Transverse colon (tissue), 4 donors: ENCODE measurements at places on chromosomes 4 and X.

DNA sequence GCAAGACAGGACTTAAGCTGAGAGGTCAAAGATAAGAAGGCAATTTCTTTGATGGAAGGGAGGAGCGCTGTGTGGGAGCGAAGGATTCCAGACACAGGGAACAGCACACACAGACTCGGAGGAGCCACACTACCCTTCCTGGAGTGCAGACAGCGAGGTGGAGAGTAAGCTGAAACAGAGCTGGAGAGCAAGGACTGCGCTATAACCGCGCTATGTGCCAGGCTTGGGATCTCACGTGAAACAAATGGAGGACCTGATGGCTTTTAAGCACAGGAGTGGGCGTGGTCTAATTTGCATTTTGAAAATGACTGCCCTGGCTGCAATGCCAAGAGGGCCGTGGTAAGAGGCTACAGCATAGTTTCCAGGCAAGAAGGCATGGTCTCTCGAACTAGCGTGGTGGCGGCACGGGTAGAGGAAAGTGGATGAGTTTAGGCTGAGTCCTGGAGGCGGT lies 113.9 kb upstream of the SORBS2 start:
- no peak for DNase-seq

DNA sequence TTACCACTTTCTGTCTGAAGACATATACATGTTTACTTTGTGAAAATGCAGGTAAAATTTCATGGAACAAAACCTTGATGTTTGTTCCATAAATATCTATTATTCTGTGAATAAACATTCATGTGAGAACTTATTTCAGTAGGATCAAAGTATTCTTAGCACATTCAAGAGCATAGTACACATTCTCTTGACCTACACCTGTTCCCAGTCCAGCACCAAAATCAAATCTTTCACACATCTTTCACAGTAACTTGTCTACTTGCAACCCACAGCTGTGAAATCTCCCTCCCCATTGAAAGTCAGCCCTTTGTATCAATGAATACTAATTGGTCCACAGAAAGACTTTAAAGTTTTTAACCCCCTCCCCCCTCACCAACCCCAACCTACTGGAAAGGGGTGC lies 283.2 kb downstream of the GPC3 start:
- no peak for DNase-seq

DNA sequence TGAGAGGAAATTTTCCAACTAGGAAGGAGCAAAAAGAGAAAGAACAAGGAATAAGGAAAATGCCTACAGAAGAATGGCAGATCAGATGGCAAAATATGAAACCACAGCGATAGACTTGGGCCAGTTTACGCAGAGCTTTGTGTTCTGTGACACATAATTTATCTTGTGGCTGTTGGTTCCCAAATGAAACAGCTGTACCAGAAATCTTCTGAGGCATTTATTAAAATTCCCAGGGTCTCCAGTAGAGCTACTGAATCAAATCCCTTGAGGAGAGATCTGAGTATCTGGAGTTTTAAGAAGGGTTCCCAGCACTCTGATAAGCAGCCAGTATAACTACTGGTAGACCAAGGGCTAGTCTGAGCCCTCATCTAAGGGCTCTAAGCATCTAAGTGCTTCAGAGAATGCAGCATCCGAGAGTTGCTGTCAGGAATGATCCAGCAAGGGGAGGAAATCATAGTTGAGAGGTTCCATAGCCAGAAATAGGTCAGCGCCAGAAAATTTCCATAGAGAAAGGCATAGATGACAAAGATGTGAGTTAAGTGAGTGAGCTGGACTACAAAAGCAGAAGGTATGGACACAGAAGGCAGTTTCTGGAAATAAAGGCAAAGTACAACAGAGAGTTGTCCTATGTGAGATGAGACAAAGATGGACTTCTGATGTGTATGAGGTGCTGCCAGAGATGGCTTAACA lies 46.3 kb upstream of the FAM241A start:
- DNase-seq = no peak

DNA sequence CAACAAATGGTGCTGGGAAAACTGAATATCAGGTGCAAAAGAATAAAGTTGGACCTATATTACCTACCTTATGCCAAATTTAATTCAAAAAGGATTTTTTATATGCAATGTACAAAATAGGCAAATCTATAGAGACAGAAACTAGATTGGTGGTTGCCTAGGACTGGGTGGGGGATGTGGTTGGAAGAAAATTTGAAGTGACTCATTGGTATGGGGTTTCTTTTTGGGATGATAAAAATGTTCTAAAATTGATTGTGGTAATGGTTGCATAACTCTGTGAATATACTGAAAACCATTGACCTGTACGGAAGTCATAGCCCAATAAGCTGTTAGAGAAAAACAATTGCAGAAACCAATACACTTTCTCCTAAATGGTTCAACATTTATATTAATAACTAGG lies 72.1 kb downstream of the COL4A5 start:
- no peak for DNase-seq

GRCh38 chrX:146036000-146036399 lies 218.4 kb downstream of the SLITRK2 start:
- no peak for DNase-seq

- no peak for DNase-seq
Observed at GRCh38 chr4:131644619-131645018, 1504.5 kb upstream of the PCDH10 start.

GRCh38 chr4:8765631-8766590 lies 105.7 kb downstream of the HMX1 start:
- no peak for DNase-seq

DNA sequence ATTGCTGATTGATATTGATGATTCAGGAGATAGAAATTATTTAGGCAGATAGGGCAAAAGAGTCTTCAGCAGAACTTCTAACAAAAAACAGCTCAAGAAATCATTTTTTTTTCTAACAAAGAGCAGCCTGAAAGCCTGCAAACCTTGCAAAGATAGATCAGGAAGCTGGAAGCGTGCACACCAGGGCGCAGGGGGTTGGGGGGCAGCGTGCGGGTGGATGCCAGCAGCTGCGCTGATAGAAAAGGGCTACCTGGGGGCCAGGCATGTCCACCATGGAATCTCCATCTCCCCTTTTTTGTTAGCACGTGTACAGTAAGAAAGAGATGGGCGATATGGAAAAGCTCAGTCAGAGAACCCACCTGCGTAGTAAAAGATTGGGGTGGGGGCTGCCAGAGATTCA lies 1.7 kb upstream of the CCDC110 start:
- DNase-seq = no peak

- no peak for DNase-seq
Observed at GRCh38 chrX:750263-750662, 119.7 kb downstream of the SHOX start.

DNA sequence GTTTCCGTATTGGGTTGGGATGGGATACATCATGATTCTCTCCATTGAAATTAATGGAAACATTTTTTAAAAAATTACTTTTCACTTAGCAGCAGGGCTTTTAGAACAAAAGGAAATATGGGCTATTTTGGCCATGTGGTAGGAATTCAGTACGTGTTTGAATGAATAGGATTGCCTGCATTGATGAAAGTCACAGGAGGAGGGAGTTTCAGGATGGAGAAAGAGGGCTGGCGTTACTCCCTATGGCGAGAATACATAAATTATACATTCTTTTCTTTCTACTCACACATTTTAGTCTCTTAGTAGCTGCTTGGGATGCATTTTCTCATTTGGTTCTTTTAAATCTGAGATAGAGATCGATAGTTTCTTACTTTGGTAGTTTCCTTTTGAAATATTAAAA lies 100.3 kb upstream of the PDHA1 start:
- DNase-seq = no peak

GRCh38 chr4:17128268-17128667 lies 229.8 kb upstream of the LDB2 start:
- DNase-seq = no peak

DNA sequence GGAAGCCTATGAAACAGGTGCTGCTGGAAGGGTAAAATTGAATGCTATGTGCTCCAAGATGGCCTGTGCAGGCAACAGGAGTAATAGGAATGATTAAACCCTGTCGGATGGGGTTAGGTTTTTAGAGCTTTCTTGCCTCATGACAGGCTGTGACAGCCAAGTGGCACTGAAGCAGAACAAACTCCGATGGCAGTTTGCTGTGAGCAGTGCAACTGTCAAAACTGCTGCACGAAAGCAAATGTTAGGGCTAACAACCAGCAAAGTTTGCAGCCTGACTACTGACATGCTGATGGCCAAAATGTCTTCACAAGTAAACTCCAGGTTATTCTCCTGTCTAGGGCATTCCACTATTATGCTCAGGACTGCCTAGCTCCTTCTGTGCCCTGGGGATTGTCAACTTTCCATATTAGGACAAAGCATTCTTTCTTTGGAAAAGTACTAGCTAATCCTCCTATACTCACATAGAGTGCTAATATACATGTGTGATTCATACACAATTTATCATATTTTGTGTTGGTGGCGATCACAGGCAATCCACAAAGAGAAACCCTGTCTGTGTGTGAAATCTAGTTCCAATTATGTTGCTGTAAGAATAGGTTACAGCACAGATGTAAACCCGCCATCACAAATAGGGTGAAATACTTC lies 486.6 kb upstream of the TENM3 start:
- DNase-seq = no peak

GRCh38 chr4:41569961-41570360 lies 32.0 kb downstream of the LIMCH1 start:
- DNase-seq = no peak

- no peak for DNase-seq
Observed at GRCh38 chr4:89290727-89291516, 16.7 kb downstream of the GPRIN3 start.

GRCh38 chr4:16377887-16378286 lies 151.6 kb upstream of the TAPT1 start:
- DNase-seq = no peak

- DNase-seq = no peak
Observed at GRCh38 chrX:25344161-25344936, 328.6 kb upstream of the ARX start.

- DNase-seq = no peak
Observed at GRCh38 chr4:71009086-71009485, 15.6 kb downstream of the DCK start.
